A549 (cell line): ENCODE measurements at places on chromosomes 12 and 14.

- DNase-seq = no peak
Observed at GRCh38 chr12:131391399-131391798, 319.5 kb upstream of the SFSWAP start.

DNA sequence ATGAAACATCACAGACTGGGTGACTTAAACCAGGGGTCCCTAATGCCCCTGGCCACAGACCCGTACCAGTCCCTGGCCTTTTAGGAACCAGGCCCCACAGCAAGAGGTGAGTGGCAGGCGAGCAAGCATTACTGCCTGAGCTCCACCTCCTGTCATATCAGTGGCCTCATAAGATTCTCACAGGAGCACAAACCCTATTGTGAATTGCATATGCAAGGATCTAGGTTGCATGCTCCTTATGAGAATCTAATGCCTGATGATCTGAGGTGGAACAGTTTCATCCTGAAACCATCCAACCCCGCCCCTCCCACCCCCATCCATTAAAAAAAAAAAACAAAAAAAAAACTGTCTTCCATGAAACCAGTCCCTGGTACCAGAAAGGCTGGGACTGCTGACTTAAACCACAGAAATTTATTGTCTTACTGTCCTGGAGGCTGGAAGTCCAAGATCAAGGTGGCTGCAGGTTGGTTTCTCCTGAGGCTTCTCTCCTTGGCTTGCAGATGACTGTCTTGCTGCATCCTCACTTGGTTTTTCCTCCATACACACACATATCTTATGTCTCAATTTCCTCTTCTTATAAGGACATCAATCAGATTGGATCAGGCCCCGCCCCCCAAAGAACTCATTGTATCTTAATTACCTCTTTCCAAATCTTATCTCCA lies 235.9 kb downstream of the CHST11 start:
- DNase-seq = no peak

- DNase-seq = no peak
Observed at GRCh38 chr12:43992856-43993255, 157.0 kb downstream of the TMEM117 start.

DNA sequence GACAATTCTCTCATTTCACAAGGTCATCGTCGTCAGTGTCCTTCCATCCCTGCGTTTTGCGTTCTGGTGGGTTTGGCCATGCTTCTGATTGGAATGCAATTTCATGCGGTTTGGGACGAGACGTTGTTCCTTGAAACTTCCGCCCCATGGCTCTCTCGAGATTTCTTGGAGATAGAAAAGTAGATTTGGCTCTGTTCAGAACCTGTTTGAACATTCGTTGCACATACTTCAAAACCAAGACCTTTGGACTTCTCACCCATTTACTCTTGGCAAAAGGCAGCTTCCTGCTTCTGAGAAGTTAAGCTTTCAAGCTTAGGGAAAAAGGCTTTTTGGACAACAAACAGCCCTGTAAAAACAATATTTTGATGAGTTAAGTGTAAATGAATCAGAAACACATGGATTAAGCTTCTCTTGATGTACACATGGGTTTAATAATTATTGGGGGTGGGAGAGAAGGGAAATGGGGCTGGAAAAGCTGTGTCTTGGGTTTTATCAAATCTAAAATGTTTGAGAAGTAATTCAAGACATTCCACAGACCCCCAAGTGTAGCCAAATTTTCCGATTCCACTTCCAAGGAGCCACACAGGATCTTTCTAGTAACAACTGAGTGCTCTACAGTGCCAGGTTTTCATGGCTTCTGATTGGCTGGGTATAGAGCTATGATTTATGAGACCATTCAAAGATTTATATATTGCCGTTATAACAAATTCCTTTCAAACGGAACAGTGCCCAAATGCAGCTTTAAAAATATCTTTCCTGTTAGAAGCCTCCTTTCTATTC lies 467.2 kb downstream of the MED13L start:
- no peak for DNase-seq

DNA sequence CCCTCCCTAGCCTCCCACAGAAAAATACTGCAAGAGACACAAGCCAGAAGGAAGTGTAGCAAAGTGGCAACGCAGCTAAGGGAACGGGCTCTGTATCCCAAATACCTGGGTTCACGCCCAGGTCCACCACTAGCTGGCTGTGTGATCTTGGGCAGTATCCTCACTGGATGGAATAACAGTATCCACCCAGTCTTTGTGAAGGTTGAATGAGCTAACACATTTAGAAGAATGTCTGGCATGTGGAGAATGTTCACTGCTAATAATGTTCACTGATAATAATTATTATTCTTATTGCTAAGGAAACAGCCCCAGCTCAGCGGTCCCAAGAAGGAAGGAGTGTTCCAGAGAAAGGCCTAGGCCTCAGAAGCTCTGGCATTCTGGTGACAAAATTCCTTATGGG lies 70.9 kb downstream of the VWF start:
- DNase-seq = no peak

- no peak for DNase-seq
Observed at GRCh38 chr12:69321351-69321750, 26.8 kb upstream of the LYZ start.

GRCh38 chr12:31119192-31119802 lies 45.6 kb downstream of the DDX11 start:
- DNase-seq = no peak

- DNase-seq = no peak
Observed at GRCh38 chr14:81591266-81591665, 57.6 kb upstream of the SEL1L start.

DNA sequence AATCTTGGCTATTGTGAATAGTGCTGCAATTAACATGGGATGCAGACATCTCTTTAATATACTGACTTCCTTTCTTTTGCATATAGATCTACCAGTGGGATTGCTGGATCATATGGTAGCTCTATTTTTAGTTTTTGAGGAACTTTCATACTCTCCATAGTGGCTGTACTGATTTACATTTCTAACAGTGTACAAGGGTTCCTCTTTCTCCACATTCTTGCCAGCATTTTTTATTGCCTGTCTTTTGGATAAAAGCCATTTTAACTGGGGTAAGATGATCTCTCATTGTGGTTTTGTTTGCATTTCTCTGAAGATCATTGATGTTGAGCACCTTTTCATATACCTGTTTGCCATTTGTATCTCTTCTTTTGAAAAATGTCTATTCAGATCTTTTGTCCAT lies 8.4 kb downstream of the AMDHD1 start:
- no peak for DNase-seq

GRCh38 chr12:88758176-88758575 lies 177.9 kb upstream of the KITLG start:
- DNase-seq = no peak

DNA sequence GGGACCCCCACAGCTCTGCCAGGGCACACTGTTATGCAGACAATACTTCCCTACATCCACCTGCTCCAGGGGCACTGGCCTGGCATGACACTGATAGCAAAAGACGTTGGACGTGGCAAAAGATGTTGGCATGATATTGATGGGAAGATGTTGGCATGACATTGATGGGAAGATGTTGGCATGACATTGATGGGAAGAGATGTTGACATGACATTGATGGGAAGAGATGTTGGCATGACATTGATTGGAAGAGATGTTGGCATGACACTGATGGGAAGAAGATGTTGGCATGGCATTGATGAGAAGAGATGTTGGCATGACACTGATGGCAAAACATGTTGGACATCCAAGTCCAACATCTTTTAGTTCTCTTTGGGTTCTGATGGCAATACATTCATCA lies 11.4 kb upstream of the DEGS2 start:
- no peak for DNase-seq

DNA sequence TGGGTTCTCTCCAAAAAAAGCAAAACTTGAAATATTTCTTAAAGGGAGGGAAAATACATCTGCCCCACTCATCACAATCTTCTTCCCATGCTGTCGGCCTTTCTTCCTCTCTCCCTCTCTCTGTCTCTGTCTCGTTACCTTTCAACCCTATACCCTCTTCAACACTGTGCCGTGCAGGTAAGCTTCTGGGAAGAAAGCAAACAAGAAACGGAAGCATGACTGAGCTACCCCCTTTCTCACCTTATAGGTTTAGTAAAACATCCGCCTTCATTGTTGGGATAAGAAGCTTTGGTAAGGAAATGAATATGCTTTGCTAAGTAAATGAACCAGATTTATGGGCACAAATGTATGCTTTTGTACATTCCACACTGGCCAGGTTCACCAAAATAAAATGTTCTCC lies 63.0 kb downstream of the TMEM30B start:
- DNase-seq = no peak

- no peak for DNase-seq
Observed at GRCh38 chr12:2101359-2101758, 48.6 kb downstream of the CACNA1C start.

DNA sequence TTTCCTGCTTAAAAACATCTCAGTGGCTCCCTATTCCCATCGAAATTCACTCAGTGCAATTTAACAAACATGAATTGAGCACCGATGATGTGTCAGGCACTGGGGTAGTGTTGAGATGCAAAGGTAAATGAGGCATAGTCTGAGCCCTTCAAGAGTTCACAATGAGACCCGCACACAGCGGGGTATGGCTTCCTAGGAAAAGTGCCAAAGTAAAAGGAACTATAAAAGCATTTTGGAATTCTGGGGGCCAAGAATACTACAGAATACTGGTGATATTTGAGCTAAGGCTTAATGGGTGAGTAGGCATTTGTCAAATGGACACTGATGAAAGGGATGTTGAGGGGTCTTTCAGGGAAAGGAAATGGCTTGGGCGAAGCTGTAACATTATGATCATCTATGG lies 315.4 kb downstream of the DPF3 start:
- no peak for DNase-seq

- DNase-seq = no peak
Observed at GRCh38 chr12:6434205-6435140, 10.3 kb upstream of the CD27 start.

GRCh38 chr12:67742461-67742860 lies 93.9 kb downstream of the DYRK2 start:
- no peak for DNase-seq

- DNase-seq = no peak
Observed at GRCh38 chr12:100489251-100489820, 15.7 kb downstream of the NR1H4 start.

DNA sequence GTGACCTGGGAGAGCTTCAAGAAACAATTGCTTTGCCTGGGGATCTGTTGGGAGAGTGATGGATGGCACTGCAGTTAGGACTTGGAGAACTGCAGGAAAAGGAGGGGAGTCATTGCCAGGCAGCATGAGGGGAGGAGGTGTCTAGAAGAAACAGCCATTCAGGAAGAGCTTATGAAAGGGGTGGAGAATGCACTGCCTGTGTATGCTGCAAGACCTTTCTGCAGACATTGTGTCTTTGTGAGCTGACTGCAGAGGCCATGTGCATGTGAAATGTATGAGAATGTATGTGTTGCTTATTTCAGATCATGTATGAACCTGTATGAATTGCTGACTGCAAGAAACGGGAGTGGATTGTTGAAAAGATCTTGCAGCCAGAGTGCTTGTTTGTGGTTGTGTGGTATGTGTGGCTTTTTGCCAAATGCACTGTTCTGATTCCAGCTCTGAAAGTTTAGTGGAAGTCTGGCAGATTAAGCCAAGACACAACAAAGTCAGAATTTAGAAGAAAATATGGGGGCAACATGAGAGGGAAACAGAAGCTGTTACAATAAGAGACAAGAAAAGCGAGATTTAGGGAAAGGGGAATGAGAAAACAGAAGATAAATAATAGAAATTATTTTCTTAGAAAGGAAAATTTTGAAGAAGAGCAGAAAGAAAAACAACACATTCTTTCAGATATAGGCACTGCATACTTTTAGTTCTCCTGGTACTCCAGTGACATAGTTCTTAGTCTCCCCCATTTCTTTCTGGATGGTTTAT lies 9.8 kb upstream of the RIMKLB start:
- peak; percentile 36 for DNase-seq

GRCh38 chr12:120077260-120077659 lies 39.3 kb downstream of the RAB35 start:
- no peak for DNase-seq

- no peak for DNase-seq
Observed at GRCh38 chr12:5384015-5384414, 47.9 kb upstream of the NTF3 start.

DNA sequence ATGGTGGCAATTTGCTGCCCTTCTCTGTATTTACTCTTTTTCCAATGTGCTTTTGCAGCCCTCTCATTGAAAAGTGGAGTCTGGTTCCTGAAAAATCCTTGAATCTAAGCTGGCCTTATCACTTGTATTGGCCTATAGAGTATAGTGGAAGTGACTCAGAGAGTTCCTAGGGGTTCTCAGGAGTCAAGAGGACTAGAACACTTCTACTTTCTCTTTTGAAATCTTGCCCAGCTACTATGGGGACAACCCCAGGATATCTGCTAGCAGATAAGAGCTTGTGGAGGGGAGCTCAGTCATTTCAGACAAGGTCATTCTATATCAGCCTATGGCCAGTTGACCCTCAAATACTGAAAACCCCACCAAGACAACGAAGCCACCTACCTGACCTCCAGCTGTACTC lies 26.7 kb upstream of the WSCD2 start:
- DNase-seq = no peak

DNA sequence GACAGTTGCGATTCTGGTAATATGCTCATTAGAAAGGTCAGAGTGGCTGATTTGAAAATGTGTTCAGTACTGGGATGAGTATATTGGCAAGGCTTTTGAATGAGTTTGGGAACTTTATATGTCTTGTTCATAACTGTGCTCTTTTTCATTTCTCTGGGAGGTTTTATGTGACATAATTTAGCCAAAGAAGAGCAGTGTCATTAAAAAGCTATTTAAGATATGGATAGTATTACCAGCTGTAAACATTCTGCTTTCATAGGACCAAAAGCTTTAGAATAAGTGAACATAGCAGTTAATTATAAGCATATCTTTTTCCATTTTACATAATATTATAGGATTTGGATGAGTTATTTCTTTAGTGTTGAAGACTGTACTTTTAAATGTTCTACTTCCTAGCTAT lies 260.4 kb downstream of the TTC6 start:
- DNase-seq = no peak

GRCh38 chr12:101852998-101853397 lies 22.2 kb upstream of the GNPTAB start:
- DNase-seq = no peak

- no peak for DNase-seq
Observed at GRCh38 chr14:51439896-51440295, 199.8 kb downstream of the TMX1 start.

DNA sequence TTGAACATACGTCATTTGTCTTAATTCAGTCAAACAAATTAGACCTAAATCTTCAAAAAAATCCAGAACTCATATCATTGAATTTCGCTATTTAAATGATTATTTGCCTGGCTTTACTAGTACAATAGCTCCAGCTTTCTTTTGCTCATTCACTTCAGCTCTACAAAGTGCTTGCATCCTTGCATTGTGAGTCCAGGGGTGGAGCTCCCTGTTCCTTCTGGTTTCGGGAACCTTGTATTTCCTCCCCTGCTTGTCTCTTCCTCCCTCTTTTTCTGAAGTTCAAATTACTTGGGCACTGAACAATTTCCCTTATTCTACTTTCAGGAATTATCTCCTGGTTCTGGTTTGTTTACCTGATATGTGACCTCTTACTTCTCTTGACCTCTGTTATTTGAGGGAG lies 58.1 kb upstream of the KITLG start:
- no peak for DNase-seq

DNA sequence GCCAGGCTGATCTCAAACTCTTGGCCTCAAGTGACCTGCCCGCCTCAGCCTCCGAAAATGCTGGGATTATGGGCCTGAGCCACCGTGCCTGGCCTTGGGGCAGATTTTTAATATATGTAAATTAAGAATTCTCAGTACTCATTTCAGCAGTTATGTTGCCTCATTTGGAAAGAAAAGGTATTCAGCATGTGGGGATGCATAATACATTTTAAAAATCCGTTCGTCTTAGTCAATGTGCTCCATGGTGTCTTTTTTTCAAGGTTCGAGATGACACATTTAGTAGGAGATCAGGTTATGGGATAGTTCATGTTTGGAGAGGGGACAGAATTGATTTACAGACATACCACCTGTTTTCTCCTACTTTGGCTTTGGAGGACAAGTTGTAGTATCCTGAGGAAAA lies 10.2 kb downstream of the SYNE2 start:
- DNase-seq = no peak
